ENCODE measurements at places on chromosomes 7 and 10.

- DNase-seq, result no peak
These were observed 2.1 kb downstream of the IFIT5 start for GRCh38 chr10:89416465-89416864.

- DNase-seq, result no peak
These were observed 12.2 kb downstream of the TRPV6 start for GRCh38 chr7:142873281-142873784.

DNA sequence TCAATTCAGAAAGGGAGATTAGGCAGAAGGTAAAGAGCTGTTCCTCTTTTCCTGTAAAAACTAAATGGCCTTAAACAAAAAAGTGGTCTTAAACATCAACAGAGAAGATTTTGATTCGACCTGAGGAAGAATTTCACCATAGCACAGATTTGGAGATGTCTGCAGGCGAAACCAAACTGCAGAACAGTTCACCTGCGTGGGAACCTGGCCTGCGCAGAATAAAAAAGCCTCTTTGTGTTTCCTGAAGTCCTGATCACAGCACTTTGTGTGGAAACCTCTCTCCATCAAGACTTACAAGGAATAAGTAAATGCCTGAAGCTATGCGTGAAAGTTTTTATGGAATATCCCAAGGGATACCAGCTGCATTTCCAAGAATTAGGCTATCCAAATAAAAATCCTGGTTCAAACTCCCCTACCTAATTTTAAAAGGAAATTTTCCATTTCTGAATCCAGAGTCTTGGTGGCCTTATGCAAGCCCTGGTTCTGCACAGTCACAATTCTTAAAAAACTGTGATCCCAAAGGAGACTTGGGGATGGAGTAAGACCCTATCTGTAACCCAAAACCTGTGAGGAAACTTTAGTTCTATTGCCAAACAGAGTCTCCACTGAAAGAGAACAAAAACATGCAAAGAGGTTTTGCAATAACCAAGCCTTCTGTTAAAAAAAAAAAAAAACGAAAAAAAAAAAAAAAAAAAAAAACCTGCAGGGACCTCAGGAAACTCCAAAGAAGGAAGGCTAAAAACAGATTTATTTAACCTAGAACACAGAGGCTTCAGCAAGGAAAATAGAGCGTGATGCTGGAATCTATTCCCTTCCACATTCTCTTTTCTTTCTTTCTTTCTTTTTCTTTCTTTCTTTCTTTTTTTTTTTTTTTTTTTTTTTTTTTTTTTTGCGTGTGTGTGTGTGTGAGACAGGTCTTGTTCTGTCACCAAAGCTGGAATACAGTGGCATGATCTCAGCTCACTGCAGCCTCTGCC lies 10.4 kb downstream of the CALML3 start:
- peak; percentile 80 for DNase-seq

DNA sequence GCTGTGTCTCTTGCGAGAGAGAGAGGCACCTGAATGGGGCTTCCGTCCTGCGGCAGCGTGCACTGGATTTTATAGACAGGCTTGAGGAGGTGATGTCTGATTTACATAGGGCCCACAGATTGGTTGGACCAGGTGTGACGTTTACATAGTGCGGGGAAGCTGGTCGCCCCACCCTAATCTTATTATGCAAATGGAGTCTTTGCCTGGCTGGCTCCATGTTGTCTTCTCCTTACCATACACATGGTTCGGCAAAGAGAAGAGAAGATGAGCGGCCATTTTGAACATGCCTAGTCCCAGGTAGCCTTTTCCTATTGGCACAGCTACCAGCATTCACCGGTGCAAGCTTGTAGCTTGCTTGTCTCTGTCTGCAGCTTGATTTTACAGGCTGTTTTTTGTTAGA lies 238.5 kb upstream of the GALNT17 start:
- DNase-seq, result no peak

GRCh38 chr7:25788371-25788770 lies 363.6 kb upstream of the NFE2L3 start:
- DNase-seq, result no peak

DNA sequence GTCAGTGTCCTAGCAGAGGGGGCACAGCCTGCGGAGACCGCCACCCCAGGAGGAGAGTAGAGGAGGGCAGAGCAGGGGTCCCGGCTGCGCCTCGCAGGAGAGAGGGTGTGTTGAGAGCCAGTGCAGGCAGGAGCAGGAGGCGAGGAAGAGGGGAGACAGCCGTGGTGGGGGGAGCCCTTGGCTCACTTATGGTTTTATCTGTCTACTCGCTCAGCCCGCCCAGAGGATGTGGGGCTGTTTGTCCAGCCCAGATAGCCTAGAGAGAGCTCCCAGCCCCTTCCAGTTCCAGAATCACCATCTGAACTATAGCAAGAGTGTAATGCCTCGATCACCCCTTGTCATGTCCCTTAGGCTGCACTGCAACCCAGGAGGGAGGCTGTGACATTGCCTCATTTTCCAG lies 26.6 kb downstream of the SLC29A3 start:
- DNase-seq, result no peak

GRCh38 chr7:25908154-25908949 lies 243.6 kb upstream of the NFE2L3 start:
- DNase-seq, result no peak

DNA sequence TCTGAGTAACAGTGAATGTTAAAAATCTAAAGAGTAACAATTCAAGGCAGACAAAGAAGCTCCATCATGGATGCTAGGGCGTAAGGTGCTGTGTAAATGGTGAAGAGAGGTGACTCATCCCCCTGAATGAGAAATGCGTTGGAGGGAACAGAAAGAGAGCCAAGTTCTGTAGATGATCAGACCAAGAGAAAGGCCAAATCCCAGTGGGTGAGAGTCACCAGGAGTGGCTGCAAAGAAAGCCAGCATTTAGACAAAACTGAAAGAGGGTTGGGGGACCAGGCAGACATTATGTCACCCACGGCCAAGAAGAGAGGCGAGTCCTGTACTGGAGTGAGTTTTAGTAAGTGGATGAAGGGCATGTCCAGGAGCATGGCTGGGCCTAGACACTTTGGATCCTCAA lies 153.1 kb downstream of the TRIL start:
- peak; percentile 90 for DNase-seq

DNA sequence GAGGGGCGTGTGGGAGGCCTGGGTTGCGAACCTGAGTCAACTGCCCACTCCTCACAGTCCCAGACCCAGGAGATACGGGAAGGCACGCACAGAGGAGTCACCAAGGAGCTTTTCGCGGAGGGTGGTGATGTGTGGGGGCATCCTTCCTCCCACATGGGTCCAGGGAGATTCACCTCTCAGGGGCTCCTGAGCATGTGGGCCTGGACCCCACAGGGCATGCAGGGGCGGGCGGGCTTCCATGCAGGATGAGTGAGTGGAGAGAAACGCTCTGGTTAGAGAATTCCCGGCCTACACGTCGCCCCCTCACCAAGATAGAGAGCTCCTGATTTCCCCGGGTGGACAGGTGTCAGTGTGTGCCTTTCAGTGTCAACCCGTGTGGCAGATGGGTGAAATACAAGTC lies 641.7 kb upstream of the FZD8 start:
- no peak for DNase-seq

DNA sequence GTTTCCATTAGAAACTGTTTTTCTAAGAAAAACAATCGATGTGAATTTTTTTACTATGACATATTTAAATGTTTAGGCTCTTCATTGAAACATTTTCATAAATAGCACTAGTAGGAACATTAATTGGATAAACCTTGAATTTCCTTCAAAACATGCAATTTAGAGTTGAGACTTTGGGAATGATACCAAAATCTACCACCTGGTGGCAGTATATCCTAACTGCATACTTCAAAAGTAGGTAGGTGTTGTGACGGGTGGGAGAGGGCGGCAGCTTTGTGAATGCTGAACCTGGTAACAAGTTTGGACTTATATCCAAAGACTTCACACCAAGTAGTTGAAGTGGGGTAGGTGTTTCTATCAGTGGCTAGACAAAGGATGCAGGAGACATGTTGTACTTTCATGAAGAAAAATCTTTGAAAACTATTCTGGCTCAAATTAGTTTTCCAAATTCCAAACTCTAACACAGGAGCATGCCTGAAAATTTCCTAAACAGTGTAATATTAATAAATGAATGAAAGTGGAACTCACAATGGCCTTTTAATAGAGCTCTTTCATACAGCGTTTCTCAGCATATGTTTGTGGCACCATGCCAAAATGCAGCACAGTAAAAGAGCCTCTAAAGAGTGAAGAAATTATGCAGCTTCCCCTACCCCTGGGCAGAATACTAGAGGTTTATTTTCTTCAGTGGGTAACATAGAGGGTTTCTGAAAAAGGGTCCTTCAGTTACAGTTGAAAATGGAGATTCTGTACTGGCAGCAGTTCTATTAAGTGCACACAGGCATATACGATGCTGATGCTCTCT lies 201.0 kb upstream of the TPK1 start:
- DNase-seq, result peak; percentile 2

GRCh38 chr7:34320926-34321661 lies 336.9 kb upstream of the NPSR1 start:
- DNase-seq, result peak; percentile 58

- no peak for DNase-seq
These were observed 192.1 kb downstream of the WDR11 start for GRCh38 chr10:121043124-121043849.

GRCh38 chr7:120805636-120806388 lies 52.1 kb downstream of the TSPAN12 start:
- peak; percentile 61 for DNase-seq

GRCh38 chr7:5343884-5344283 lies 61.1 kb downstream of the SLC29A4 start:
- no peak for DNase-seq

GRCh38 chr10:22329150-22329549 lies 8.3 kb downstream of the BMI1 start:
- DNase-seq, result no peak

- DNase-seq, result no peak
These were observed 60.9 kb downstream of the C10orf67 start for GRCh38 chr10:23283680-23284079.

- DNase-seq, result peak; percentile 12
These were observed 179.9 kb downstream of the SKAP2 start for GRCh38 chr7:26684447-26684846.

DNA sequence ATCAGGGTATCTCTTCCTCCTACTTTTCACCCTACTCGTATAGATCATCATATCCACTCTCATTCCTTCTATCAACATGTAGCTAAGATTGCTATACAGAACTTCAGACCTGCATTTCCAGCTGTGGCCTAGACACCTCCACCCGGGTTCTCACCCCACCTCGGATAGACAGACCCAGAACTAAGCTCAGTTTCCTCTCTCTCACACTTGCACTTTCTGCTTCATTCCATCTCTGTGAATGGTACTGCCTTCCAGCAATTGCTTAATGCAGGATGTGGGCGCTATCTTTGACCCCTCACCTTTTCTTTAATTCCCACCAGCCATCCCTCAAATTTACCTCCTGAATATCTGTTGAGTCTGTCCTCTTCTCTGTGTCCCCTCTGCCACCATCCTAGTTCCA lies 35.7 kb downstream of the AGK start:
- DNase-seq, result no peak

DNA sequence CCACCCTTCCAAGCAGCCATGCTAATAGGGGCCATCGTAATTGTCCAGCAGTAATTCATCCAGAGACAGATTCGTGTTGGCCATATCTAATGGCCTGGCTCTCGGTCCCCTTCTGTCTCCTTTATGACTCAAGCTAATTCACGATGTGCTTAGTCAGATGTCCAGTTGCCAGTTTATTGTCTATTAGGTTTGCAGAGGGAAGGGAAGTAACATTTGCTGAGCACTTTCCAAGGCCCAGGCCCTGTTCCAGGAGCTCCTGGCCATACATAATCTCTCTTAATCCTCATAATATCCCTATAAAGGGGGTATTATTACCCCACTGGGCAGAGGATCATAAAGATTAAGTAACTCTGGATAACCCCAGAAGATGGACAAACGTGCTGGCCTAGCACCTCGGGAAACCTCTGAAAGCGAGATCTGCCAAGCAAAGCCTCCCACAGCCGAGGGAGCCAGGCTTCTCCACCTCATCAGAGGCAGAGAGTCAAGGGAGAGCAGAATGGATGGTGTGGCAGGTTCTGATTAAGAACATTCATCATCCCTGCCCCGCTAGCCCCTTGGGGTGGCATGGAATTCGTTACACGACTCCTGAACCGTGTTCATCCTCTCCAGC lies 153.7 kb downstream of the PLXNA4 start:
- DNase-seq, result no peak

DNA sequence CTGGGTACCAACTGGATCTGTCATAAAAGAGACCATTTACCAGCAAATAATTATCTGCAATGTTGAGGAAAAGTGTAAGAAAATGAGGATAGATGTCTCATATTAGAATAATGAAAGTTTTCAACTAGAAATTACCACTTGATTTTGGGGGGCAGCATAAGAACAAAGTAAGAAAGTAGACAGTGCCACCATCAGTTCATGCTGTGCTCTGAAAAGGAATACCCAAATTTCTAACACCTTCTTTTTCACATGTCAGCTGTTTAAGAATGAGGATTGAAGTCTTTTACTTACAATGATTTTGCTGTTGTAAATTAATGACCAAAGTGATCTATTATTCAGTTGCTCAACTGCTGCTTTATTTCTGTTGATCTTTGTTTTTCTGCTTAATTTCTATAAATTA lies 578.3 kb downstream of the ETV1 start:
- DNase-seq, result no peak

- DNase-seq, result no peak
These were observed 94.5 kb downstream of the MAD1L1 start for GRCh38 chr7:2138146-2138765.

GRCh38 chr7:151451626-151452571 lies 12.0 kb upstream of the CRYGN start:
- no peak for DNase-seq

GRCh38 chr10:133199992-133200611 lies 29.9 kb upstream of the UTF1 start:
- DNase-seq, result no peak

GRCh38 chr7:21902240-21902639 lies 43.5 kb downstream of the CDCA7L start:
- peak; percentile 54 for DNase-seq

- no peak for DNase-seq
These were observed 20.6 kb upstream of the ADAMTS14 start for GRCh38 chr10:70651661-70652060.

- DNase-seq, result peak; percentile 91
These were observed 100.7 kb upstream of the AFAP1L2 start for GRCh38 chr10:114504769-114505579.

DNA sequence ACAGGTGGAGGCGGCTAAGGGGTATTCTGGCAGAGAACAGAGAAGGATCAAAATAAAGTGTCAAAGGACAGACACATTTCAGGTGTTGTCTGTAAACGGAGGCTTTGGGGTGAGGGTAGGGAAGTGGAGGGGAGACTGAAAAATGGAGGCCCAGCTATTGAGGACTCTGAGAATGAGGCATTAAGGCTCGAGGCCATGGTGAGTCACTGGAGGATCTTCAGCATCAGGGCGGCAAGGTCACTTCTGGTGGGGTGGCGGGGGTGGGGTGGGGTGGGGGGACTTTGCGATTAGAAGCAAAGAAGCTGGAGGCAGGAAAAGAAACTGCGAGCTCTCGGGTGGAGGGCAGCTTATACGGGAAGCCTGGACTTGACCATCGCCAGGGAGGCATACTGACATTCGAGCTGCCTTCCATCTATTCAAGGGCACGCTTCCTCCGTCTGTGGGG lies 58.4 kb upstream of the PCGF5 start:
- DNase-seq, result peak; percentile 46

DNA sequence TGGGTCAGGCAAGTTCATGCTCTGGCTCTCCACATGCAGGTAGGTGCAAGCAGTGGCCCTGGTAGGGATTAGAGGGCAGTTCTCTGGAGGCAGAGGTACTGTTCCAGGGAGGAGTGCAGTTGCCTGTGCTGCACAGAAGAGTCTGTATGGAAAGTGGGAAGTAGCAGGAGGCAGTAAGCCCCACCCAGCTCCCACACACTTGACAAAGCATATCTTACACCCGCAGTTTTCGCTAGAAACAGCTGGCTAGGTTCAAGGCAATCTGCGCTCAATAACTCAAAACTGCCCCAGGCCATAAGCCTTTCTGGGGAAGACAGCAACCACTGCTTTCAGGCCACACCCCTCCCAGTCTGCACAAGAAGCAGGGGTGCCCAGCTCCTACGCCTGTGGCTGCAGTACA lies 33.1 kb upstream of the ARMC3 start:
- no peak for DNase-seq

All from IMR-90 (cell line).